ENCODE measurements at places on chromosomes 5 and 9.

GRCh38 chr5:13898569-13898968, 45.9 kb downstream of the DNAH5 start:
- DNase-seq: no peak

DNA sequence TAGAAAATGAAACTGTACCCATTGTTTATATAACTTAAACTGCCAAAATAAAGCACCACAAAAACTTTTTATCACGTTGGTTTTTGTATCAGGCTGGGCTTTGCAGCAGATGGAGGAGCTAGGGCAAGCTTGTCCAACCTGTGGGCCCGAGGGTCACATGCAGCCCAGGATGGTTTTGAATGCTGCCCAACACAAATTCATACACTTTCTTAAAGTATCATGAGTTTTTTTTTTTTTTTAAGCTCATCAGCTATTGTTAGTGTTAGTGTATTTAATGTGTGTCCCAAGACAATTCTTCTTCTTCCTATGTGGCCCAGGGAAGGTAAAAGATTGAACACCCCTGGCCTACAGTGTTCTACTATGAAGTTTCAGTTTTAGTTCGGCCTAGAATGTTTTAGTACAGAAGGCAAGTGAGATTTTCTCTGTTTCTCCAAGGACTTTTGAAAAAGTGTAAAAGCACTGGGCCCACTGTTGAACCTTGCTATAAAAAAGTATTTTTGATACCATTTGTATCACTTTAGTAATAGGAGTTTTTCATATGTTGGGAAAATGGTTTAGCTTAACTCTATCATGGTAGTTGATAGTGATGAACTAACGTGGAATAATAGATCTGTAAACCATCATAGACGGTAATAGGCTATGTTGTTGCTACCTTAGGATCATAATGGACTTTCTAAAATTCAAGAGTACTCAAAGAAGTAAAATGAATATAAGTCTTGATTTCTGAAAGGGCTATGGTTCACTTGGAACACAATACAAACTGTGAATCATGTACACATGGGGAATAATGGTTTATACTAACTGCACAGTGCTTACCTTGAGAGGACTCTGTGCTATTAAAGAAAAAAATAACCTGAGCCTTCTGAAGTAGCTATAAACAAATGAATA, 2.9 kb downstream of the CDKN2A start:
- DNase-seq: no peak

GRCh38 chr9:79446523-79447307, 125.0 kb upstream of the TLE4 start:
- no peak for DNase-seq

GRCh38 chr9:36113999-36114398, 22.5 kb upstream of the GLIPR2 start:
- no peak for DNase-seq

- DNase-seq: no peak
Measured at GRCh38 chr9:25678846-25679360, 659 bp upstream of the TUSC1 start.

DNA sequence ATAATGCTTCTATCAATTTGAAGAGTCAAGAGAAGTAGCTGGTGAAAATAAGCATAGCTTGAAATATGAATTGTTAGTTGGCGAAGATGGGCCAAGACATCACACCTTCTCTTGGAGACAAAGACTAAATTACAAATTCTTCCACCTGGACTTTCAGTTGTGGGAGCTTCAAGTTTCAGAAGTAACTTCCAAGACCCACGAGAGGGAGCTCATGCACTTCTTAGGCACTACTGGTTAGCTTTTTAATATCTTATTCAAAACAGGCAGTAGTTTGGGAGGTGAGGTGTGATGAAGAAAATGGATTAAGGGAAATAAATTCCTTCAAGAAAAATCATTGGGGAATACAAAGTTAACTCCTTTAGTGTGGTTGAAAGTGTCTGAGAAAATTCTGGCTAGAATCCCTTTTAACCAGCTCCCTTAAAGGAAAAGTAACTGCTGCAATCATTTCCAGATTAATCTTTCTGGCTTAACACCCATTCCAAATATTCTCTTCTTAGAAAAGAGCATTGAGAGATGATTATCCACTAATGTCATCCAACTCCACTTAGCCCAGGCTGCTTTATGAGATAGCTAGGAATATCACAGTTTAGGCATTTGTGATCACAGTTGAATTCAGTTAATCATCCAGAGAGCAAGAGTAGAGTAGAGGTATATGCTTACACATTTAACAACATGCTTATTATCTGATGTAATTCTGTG, 139.5 kb upstream of the DMRTA1 start:
- no peak for DNase-seq

- DNase-seq: no peak
Measured at GRCh38 chr9:125521462-125522327, 185.3 kb downstream of the MAPKAP1 start.

- no peak for DNase-seq
Measured at GRCh38 chr5:107639990-107640389, 30.7 kb downstream of the EFNA5 start.
